ENCODE measurements at places on chromosomes 13 and 19. TPM values are rescaled to one million over a fixed set of nuclear protein-coding genes. Genes with fewer than 3 reads are reported as not detected.

DNA sequence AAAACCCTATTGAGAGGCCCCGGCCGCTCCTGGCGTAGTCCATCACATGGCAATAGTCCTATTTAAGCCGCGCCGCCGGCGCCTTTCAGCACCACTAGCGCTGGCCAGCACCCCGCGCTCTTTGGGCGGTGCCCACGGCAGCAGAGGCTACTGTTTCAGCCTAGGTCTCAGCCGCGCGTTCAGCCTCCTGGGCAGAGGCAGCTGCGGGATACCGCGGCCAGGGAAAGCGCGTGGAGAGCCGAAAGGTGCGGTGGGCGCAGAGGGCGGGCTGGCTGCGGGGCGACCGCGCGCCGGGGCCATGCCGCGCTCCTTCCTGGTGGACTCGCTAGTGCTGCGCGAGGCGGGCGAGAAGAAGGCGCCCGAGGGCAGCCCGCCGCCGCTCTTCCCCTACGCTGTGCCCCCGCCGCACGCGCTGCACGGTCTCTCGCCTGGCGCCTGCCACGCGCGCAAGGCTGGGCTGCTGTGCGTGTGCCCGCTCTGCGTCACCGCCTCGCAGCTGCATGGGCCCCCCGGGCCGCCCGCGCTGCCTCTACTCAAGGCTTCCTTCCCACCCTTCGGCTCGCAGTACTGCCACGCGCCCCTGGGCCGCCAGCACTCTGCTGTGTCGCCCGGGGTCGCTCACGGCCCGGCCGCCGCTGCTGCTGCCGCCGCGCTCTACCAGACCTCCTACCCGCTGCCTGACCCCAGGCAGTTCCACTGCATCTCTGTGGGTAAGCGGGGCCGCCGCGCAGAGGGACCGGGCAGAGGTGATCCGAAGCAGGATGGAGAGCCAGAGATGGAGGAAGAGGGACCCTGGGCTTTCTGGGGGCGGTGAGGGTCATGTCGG lies at the start of gene GSX1:
Gene GSX1, plus strand, starts transcription at position 91 of the 826 bp plus-strand sequence. Its CDS starts 208 bp downstream, at position 299.
- peak; percentile 64 for DNase-seq

GRCh38 chr13:29402166-29402636 lies 193.3 kb downstream of the SLC7A1 start:
- no peak for DNase-seq

- DNase-seq = no peak
Observed at GRCh38 chr13:101552286-101552685, 99.8 kb downstream of the ITGBL1 start.

The ZNF548 gene
- 27.4 TPM for polyA plus RNA-seq

The LSR gene
- 46.8 TPM for polyA plus RNA-seq
